ENCODE measurements at places on chromosomes 7 and 10.

DNA sequence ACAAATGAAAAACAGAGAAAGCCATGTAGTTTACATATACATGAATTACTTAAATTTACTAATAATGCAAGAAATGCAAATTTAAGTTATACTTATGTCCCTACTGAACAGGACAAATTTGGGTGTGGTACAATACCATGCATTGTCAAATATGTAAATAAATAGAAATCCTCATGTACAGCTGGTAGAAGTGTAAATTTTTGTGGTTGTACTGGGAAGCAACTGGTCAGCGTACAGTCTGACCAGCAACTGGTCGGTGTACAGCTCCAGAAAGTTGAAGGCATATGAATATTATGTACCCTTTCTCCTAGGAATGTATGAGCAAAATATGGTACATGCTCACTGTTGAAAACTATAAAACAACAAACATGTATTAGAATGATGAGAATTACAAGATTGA is 93.9 kb upstream of the TMEM106B start:
- DNase-seq: no peak

DNA sequence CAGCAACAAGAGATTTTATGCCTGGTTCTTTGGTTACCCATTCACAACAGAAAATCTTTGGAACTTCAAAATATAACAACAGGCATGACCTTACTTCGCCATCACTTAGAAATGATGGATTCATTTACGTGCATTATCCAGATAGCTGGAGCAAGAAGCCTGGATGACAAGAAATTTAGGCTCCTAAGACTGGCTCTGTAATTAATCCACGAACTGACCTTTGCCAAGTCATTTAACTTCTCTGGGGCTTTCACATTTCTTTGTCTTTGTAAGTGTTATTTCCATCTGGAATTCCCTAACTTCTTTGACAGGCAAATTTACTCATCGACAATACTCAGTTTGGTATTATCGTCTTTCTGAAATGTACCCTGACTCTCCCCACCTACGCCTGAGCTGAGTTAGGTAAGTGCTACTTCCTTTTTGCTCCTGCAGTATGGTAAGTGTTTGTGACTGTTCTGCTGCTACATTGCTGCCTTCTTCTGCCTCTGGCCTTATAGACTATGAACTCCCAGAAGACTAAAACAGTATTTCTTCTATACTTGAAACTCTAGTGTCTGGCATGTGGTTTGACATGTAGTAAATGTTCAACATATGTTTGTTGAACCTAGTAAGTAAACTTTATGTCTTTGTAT is 5.5 kb upstream of the MDFIC start:
- DNase-seq: no peak

DNA sequence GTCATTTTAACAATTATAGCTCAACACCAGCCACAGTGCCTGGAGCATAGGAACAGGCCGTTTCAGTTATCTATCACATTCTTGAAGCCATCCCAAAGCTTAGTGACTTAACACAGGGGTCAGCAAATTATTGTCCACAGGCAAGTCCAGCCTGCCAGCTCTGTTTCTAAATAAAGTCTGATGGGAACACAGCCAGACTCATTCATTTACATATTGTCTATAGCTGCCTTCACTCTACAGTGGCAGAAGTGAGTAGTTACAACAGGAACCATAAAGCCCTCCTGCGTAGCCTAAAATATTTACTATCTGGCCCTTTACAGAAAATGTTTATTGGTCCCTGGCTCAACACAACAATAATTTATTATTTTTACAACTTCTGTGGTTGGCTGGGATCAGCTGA is 407.5 kb upstream of the AUTS2 start:
- no peak for DNase-seq

GRCh38 chr10:9554321-9554720 is 1463.4 kb upstream of the CELF2 start:
- no peak for DNase-seq

DNA sequence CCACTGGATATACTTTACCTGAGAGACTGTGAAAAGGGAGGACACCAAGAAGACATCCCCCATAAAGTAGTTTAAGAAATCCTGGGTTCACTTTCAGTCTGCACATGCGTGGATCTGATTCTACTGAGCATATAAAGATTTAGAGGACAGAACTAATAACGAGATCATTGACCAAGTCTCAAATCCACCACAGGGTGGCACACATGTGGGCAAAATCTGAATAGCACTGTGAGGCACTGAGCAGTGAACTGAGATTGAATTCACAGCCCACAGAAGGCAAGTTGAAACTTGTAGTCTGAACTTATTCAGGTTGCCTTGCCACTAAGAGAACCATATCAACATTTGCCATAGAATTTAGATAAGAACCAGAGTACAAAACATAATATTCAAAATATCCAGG is 818.6 kb downstream of the GRID1 start:
- DNase-seq: no peak

DNA sequence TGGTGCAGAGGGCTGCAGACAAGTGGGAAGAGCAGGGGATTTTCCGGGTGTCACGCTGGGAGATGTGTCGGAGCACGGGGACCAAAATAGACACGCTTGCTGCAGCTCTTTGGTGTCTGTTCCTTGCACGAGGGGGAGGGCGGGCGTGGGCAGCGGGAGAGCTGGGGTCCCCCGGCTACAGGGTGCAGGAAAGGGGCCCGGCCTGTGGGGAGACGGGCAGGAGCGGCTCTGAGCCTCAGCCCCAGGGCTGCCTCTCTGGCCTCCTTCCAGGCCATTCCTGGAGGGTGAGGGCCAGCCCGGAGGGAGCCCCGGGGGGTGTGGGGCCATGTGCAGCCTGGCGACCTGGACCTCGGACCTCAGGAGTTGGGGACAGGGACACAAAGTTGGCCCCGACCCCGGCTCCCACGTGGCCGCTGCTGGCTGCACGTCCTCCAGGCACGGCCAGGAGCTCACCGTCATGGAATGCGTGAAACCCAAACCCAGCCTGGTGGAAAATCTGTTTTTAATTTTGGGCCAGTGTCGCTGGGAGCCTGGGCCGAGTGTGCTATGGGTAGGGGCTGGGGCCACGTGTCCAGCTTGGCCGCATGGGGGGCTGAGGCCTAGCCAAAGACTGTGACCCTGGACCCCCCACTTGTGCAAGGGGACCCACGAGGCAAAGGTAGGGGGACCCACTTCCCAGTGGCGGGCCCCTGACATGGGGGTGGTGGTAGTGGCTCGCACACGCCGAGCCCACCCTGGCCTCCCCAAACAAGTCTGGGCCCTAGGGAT is 6.6 kb downstream of the TTYH3 start:
- DNase-seq: no peak

GRCh38 chr10:131905603-131906268 is 4.9 kb downstream of the PPP2R2D start:
- no peak for DNase-seq

DNA sequence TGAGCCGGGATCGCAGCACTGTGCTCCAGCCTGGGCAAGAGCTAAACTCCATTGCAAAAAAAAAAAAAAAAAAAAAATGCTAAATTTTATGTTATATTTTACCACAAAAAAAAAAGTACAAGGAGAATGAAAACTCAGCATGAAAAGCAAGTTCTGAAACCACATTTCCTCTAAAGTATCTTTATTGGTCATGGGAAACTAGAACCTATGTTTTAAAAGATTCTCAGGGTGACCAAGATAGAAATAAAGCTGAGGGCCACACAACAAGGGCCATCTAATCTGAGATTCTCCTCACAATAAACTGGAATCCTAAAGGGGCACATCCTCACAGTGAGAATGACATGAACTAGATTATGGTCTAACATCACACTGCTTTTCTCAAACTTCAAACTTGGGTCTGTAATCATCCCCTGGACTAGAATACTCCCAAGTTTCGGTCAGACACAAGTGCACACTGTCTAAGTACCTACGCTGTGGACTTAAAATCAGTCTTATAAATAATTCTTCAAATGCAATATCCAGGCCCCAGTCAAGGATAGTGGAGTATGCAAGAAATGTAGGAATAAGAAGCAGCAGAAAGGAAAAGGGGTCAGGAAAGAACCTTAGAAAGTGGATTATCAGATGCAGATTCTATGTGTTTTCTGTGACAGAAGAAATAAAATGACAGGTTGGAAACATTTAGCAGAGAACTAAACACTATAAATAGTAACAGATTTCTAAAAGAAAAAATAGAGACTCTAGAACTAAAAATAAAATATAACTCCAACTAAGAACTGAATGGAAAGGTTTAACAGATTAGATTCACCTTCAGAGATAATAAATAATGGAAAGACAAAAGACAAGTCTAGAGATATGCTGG is 49.9 kb downstream of the COA1 start:
- no peak for DNase-seq

DNA sequence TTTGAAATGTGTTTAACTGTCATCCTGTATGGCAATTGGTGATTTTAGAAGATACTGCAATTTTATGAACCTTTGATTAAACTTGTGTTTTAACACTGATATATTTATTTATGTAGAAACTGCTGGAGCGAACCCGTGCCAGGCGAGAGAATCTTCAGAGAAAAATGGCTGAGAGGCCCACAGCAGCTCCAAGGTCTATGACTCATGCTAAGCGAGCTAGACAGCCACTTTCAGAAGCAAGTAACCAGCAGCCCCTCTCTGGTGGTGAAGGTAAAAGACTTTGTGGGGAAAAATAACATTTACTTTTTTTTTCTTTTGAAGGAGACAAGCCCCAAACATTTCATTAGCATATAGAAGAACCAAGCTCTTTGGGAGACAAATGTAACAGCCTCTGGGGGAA is 6.5 kb downstream of the ANLN start:
- no peak for DNase-seq

DNA sequence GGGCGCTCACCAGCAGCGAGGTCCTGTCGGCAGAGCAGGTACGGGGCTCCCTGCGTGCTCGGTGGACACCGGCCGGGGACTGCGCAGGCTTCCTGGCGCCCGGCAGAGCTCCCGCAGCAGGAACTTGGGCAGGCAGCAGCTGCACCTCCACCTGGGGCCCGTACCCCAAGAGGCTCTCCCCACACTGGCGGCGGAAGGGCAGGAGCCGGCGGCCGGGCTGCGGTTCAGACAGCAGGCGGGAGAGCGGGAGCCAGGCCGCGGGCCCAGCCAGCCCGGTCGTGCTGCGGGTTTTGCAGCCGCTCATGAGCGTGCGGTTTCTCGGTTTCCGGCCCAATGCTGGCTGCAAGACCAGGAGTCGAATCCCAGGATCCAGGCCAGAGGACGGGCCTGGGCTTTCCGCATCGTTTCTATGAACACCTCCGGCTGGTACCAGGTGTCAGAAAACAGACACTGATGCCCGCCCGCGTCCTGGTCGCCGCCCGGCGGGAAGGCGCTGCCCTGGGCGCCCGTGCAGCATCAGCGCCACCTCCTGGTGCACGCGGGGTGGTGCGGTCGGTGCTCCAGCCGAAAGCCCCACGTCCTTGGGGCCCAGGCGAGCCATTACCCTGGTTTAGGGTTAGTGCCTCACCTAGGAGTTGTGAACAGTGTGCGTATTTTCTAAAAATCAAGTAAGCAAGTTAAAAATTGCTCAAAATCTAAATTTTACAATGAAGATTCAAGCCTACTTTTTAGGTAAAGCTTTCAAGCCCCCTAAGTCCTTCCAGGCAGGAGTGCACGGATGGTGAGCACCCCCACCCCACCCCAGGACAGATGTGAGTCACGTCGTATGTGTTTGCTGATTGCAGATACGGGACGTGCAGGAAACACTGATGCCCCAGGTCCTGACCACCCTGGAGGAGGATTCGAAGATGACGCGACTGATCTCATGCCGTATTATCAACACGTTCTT is 47.4 kb upstream of the PRKAR1B start:
- DNase-seq: no peak

DNA sequence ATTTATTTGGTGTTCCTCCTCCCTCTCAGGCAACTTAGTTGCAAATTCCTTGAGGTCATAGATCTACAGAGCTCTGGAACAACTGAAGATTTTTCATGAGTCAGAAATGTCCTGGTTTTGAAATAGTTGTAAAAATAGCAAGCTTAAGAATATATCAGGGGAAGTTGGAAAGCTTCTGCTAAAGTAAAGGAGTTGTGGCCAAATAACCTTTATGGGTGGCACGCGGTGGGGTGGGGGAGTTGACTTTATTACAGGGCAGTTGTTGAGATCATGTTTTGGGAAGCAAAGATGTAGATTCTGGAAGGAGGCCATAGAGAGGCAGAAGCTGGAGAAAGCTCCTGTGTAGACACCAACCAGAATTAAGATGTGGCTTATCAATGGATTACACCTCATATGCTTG is 326.0 kb upstream of the MTPN start:
- no peak for DNase-seq

GRCh38 chr7:153934048-153934447 is 118.2 kb upstream of the DPP6 start:
- DNase-seq: no peak

- DNase-seq: no peak
Measured at GRCh38 chr7:66330961-66331360, 125.8 kb downstream of the TPST1 start.

DNA sequence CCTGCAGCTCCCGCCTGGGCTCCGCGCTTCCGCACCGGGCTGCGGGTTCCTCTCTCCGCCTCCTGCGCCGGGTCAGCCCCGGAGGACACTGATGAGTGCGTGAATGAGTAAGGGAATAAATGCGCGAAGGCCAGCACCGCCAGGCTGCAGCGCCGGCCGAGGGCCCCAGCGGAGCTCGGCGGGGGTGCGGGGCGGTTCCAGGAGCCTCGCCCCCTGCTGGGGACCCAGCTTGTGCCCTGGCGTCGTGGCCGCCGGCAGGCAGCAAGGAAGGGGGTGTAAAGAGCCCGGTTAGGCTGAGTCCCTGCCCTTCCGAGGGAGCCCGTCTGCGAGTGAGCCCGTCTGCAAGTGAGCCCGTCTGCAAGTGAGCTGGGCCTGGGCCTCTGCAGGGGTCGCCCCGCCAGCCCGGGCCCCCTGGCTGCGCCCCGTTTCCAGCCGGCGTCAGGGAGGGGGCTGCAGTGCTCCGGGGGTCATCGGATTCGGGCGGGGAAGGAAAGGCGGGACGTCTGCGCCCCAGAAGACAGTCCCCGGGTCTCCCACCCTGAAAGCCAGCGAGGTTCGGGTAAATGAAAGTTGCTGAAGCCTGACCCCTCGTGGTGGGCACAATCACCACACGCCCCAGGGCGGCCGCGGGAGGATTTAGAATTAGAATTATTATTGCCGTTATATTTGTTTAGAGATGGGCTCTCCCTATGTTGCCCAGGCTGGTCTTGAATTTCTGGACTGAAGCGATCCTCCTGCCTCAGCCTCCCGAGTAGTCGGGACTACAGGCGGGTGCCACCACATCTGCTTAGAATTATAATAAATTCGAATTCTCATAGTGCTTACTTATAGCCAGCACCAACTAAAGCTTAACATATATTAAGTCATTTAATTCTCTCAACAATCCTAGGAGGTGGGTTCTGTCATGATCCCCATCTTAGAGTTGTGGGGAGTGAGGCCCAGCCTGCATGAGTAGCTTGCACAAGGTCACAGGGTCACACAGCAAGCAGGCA is 8.6 kb upstream of the CRYGN start:
- peak; percentile 57 for DNase-seq

GRCh38 chr10:125756853-125757487 is 18.7 kb downstream of the MMP21 start:
- DNase-seq: no peak

Data from NCI-H2029 treated with DMSO at 0.1 percent for 48 hours (cell line).